ENCODE measurements at places on chromosomes 7 and 10. TPM values are rescaled to one million over a fixed set of nuclear protein-coding genes. Genes with fewer than 3 reads are reported as not detected.

DNA sequence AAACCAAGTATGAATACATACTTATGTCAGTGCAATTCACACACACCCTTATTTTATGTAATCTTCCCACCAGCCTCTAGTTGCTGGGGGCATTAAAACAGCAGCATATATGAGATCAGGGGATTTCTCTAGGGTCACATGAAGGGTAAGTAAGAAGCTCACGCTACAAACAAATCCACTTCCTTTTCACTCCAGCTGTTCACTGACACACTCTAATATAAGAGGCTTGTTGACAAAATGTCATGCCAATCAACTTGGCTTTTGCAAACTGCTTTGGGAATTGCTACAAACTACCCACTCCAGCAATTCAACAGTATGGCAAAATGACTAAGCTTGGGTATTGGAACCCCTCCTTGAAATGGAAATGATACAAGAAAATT, 10.3 kb downstream of the FAM3C start:
- DNase-seq: no peak

DNA sequence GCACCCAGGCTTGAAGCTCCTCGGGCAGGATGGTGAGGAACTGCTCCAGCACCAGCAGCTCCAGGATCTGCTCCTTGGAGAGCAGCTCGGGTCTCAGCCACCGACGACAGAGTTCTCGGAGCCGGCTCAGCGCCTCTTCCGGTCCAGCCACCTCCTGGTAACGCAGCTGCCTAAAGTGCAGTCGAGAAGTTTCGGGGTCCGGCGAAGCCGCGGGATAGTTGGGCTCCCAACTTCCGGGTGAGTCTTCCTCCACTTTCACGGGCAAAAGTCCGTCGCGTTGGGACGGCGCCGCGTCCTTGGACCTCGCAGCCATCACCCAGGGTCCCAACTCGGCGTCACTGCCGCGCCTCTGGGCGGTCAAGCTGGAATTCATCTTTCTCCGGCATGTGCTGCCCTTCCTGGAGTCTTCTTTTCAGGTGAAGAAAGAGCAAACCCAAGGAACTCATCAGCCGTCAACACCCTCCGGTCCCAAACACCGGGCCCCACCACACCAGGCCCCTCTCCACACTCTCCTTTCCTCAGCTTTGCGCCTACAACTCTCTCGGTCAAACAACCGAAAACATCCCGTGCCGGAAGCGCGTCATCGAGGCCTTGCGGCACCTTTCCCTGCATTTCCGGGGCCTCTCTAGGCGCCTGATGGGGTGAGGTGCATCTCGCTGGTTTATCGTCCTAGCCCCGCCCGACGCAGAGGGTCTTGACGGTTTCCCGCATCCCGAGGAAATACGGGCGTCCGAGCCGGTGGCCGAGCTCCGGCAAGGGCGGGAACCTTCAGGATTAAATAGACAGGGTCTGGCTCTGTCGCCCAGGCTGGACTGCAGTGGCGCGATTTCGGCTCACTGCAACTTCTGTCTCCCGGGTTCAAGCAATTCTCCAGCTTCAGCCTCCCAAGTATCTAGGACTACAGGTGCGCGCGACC, at the start of gene ZNF394:
Gene ZNF394 (minus strand): TSS at position 561 of the 916 bp plus-strand sequence. CDS start 188 bp downstream, at position 373.
- DNase-seq: peak; percentile 86

DNA sequence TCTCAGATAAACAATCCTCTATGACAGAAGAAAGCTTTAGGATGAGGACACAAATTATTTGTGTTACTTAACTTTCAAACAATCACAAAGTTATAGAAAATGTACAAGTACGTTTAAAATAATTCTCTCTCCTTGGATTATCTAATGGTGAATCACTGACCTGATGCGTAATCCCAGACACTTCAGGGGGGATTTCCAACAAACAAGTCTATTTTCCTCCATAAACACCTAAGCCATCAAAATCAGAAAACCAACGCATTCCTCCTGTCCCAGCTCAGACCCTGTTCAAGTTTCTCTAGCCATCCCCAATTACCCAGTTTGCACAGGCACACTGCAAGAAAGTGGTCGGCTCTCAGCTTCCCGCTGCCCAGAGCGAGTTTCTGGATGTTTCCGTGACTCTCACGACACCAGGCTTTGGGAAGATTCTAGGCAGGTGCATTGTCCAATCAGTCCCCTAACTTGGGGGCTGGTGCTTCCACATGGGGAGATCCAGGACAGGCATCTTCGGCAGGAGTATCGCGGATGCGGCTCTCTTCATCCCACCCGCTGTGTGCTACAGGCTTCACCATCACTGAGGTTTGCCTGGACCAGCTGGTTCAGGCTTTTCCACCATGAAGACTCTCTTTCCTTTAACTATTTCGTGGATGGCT, 200.0 kb downstream of the ZMYND11 start:
- DNase-seq: no peak

GRCh38 chr7:270351-270983, 19.5 kb upstream of the FOXL3 start:
- no peak for DNase-seq

- no peak for DNase-seq
Observed at GRCh38 chr10:69800109-69800508, 1.6 kb upstream of the COL13A1 start.

The SERPINE1 gene
- total RNA-seq: 2.1 TPM

The UNCX gene
- 0.69 TPM for total RNA-seq

The CDH23 gene
- 16.4 TPM for total RNA-seq

All from spinal cord (tissue), 10 donors.